ENCODE measurements at places on chromosomes 16 and 17.

GRCh38 chr17:80960797-80961452, 30.7 kb upstream of the CHMP6 start:
- DNase-seq = no peak

GRCh38 chr16:53219795-53220454, 165.1 kb downstream of the CHD9 start:
- no peak for DNase-seq

DNA sequence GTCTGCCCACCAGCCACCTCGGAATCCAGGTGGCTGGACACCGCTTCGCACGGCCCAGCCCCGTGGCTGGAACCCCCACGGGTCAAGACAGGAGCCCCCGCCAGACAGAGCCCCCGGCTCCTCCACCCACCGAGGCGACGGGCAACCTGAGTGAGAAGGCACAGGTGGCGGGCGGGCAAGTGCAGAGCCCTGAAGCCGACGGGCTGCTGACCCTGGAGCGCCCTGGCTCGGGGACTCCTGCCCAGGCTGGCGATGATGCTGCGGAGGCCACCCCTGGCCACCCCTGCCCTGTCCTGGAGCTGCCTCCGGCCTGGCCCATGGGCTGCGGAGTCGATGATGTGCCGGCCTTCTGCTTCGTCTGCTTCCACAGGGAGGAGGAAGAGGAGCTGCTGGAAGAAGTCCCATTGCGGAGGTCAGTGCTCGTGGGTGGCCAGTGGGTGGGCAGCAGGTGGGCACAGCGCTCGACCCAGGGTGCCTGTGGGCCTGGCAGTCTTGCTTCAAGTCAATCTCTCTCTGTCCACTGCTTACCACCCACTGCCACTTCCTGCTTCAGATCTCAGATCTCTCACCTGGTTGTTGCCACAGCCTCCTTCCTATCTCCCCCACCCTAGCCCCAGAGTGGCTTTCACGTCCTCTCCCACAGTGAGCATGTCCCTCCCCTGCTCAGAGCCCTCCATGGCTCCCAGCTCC, 33.1 kb upstream of the SBK1 start:
- DNase-seq = no peak

GRCh38 chr17:38617074-38617860, 11.5 kb upstream of the SRCIN1 start:
- no peak for DNase-seq

- DNase-seq = no peak
These were observed 15.7 kb upstream of the RPL38 start for GRCh38 chr17:74187761-74188160.

GRCh38 chr16:11218604-11218962, 37.4 kb downstream of the SOCS1 start:
- DNase-seq = no peak

DNA sequence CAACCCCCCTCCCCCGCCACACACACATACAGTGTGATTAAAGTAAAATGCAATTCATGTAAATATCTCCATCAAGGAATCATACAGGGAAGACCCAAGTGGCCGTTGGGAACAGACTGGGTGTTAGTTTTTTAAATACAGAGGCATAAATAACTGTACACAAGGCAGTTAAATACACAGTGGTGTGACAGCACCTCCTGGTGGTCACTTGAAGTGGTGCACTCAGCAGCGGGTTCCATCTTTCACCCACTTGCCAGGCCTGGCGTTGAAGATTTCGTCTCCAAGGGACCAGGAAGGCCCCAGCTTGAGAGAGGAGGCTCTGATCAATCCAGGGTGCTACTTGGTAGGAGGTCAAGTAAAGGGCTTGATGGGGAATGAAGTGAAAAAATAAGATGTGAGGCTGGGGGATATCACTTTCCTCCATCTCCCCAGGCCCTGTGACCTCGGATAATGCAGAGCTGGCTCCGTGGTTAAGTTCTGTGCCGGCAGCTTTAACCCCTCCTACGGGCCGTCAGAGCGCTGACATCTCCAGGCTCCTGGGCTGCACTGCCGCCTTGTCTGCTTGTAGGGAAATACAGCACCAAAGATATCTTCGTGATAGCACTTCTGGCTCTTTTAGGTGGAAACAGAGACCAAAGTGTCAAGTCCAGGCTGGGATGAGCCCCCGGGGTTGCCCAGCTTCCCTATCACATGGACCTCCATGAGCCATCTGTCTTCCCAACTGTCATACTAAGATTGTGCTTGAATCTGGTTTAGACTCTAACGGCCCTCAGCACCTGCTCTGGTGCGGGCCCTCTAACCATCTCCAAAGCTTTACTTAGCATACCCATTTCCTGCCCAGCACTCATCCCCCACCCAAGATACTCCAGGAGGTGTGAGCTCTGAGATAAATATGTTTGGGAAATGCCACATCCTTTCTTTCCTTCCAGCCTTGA, 20.7 kb downstream of the LGALS9 start:
- no peak for DNase-seq

DNA sequence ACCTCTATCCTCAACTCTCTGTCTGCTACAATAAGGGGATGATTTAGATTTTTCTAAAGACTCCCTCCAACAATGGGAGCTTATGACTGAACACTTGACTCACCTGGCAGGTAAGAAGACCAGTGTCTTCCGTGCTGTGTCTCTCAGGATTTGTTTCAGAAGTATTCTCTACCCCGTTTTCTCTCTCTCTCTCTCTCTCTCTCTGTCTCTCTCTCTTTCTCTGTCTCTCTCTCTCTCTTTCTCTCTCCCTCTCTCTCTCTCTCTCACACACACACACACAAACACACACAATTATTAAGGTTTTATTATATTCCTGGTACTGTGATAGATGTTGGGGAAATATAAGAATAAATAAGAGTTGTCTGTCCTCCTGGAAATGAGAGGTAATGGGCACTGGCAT, 263.9 kb downstream of the TOX3 start:
- no peak for DNase-seq

- DNase-seq = no peak
These were observed 10.9 kb downstream of the SLC9A5 start for GRCh38 chr16:67259705-67260104.

DNA sequence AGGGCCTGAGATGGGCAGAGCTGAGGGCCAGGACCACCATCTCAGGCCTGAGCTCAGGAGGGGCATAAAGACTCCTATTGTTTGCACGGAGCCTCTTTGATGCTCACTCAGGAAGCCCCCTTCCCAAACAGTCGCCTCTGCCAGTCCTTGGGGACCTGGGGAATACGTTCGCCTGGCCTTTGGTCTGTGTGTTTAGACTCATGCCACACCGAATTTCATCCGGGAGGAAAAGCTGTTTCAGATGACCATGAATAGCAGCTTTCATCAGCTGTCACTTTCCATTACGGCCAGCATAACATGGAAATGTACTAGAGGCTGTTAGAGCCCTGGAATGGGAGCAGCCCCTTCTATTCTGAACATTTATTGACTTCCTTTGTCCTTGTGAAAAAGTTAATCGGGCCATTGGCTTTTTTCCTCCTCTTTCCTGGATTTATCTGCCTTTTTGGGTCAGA, 139.0 kb downstream of the HS3ST3A1 start:
- no peak for DNase-seq

DNA sequence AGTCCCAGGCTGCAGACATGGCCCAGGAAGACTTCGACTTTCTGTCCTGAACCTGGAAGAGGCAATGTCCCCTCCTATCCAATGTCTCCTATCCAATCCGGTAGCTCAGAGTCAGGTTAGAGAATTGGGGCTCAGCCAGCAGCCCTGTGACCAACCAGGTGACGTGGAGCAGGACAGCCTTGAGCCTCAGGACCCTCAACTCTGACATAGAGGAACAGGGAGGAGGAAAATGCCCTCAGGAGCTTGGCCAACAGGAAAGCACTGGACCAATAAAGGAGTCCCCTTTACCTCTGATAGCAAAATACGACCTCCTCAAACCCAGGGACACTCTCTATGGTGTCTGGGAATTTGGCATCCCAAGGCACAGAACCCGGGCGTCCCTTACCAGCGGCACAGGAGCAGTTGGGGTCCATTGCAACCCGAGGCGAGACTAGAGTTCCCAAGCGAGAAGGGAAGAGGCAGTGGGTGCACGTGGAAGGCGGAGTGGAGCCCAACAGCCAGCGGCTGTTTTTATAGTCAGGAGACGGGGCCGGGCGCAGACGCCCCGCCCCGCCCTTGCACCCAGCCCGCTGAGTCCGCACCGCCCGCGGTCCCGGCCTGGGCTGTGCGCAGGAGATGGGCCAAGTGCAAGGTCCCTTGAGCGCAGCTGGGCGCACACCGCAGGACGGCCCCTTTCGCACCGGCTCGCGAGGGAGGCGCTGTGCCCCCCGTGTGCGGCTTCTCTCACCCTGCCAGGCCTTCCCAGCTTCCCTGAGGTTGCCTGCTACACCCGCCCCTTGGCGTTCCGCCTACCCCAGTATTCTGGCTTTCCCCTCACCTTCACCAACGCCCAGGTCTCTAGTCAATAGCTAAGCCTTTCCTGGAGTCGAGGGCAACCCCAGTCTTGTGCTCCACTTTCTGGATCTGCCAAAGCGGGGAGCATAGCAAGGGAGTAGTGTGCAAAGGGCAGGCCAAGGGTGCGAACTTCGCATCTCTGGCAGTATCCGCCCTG, at the start of gene MT1G:
Gene MT1G (minus strand): TSS at position 485 of the 991 bp plus-strand sequence. CDS start 72 bp downstream, at position 413.
- no peak for DNase-seq

GRCh38 chr17:82049521-82049971, 2.1 kb downstream of the RFNG start:
- no peak for DNase-seq

- no peak for DNase-seq
These were observed 26.5 kb downstream of the ST3GAL2 start for GRCh38 chr16:70412385-70412784.

All from right renal pelvis (tissue), 4 donors.